Aorta (tissue), 5 donors: ENCODE measurements at places on chromosomes 4 and X.

DNA sequence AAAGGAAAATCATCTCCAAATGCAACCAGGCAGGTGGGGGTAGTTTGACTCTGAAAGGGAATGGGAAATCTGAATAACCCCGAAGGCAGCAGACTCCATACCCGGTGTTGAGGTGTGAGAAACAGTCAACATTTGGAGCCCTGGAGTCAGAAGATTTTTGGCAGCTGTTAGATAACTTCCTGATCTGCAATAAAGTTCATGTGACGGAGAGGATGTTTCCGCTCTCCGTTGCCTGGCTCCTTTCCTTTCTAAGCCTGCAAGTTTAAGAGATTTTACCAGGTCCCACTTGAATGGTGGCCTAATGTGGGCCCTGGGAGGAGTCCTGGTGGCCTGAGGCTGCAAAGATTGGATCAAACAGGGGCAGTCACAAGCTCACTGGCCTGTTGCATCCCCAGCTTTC, 27.7 kb downstream of the HAND2 start:
- H3K27me3 ChIP-seq: no peaks in the 10 kb centered on the region
- H3K4me3 ChIP-seq: no peak overlapping the region
- H3K36me3 ChIP-seq: no peaks in the 10 kb centered on the region
- H3K27ac ChIP-seq: no peak overlapping the region
- no peak for DNase-seq

- H3K27me3 ChIP-seq: no peaks in the 10 kb centered on the region
- no peak for DNase-seq
- no peak overlapping the region for H3K4me3 ChIP-seq
- H3K4me1 ChIP-seq: no peaks in the 10 kb centered on the region
- no peaks in the 10 kb centered on the region for H3K36me3 ChIP-seq
- H3K27ac ChIP-seq: no peak overlapping the region
These were observed 195.9 kb downstream of the MGST2 start for GRCh38 chr4:139861471-139861870.

DNA sequence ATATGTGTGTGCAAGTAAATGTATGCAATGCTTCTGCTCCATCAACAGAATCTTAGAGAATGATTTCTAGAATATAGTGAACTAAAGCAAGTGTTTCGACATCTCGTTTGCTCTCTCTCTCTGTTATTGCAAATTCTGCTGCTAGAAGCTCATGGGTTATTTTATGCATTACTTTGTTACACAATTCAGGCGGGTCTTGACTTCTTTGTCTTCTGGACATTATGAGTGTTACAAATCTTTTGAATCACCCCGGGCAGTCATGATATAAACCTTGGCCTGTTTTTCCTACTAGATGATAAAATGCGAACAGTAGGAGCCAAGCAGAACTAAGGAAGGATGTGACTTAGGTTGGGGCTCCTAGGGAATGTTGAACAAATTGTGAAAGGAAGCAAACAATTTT, 166.4 kb upstream of the SFRP2 start:
- H3K27me3 ChIP-seq: no peaks in the 10 kb centered on the region
- no peak for DNase-seq
- no peaks in the 10 kb centered on the region for H3K4me1 ChIP-seq
- no peak overlapping the region for H3K4me3 ChIP-seq

DNA sequence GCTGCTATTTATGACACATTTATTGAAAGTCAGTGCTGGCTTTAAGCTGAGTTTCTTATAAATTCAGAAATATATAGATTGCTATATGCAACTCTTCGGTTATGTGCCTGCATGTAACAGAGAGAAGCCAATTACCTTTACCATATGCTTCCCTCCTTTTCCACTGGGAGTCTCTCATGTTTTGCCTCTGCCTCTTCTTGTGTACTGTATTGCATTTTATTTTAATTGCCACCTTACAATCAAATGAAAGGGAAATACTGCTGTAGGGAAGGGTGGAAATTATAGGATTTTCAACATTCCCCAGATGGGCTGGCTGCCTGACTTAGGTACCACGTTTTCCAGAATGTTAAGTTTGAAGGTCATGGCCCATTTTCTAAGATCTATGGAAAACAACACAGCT, 655.4 kb upstream of the SLIT2 start:
- no peak for DNase-seq
- H3K27ac ChIP-seq: no peak overlapping the region
- H3K4me1 ChIP-seq: no peaks in the 10 kb centered on the region
